Fibroblast of the aortic adventitia (primary cell): ENCODE measurements at places on chromosomes 16 and 17.

DNA sequence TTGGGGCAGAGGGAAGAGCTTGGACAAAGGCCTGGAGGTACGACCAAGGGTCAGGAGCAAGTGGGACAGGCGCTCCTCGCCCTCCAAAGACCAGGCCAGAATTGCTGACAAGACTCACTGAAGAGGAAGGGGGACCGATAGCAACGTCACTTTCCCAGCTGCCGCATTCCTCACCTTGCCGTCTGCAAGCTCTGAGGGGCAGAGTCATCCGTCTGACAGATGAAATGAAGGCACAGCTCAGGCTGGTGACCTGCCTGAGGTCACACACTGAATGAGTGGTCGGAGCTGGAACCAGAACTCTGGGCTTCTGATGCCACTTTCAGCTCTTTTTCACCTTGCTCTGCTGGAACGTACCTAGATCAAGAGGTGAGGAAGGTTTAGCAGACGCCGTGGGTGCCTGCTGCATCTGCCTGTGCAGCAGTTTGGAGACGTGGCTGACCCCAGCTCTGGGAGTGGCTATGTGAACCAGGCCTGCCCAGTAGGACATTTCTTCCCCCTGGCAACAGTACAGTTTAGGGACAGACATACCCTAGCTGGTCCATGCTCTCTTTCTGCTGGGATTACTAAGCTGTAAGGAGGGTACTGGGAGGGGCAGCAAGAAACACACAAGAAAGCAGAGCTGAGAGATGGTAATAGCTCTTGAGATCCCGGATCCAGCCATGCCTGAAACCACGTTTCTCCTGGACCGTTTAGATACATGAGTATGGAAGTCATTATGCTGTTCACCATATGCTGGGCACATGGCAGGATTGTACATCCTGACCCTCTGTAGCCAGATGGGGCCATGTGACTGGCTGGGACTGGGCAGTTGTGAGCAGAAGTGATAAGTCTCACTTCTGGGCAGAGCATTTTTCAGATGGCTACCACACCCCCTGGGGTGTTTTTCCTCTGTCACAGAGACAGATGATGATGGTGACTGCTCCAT is 50.9 kb downstream of the IL21R start:
- DNase-seq = no peak

GRCh38 chr16:29854520-29855100 is 8.4 kb downstream of the CDIPT start:
- DNase-seq = no peak

GRCh38 chr17:45584092-45585036 is 93.8 kb upstream of the PLEKHM1 start:
- peak; percentile 37 for DNase-seq

- DNase-seq = no peak
Measured at GRCh38 chr17:80339731-80340456, 75.1 kb upstream of the ENDOV start.

DNA sequence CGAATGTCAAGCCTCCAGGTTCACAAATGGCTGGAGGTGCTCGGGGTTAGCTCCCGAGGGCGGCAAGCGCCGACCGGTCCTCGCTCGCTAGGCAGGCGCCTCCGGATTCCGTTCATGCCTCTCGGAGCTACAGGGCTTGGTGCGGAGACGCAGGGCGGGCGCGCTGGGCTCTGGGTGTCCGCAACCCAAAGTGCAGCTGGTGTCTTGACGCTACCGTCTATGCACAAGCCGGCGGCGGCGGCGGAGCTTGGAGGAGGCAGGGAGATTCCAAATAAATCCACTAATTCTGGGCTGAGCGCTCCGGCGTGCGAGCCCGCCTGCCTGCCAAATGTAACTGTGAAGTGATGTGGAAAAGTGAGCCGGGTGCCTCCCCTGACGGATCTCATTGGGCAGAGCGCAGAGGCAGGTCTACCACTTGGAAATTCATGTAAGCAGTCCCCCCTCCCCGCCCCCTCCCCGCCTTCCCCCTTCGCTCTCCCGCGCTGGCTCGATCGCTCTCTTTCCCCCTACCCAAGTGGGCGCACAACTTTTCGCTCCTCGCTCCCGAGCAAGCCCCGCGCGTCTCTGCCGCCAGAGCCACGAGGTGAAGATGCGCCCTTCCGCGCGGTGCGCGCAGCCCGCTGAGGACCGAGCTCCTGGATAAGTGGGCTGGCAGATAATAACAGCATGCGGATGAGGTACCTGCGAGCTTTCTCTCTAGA is at the start of gene CDH8:
CDH8 (minus strand) TSS at position 338 of the 701 bp plus-strand sequence. CDS start 15,035 bp downstream, outside the sequence.
- DNase-seq = no peak
